ENCODE measurements at places on chromosomes 2 and 18.
A peak's percentile ranks its signal among the peaks of the same experiment; 100 is the strongest.

DNA sequence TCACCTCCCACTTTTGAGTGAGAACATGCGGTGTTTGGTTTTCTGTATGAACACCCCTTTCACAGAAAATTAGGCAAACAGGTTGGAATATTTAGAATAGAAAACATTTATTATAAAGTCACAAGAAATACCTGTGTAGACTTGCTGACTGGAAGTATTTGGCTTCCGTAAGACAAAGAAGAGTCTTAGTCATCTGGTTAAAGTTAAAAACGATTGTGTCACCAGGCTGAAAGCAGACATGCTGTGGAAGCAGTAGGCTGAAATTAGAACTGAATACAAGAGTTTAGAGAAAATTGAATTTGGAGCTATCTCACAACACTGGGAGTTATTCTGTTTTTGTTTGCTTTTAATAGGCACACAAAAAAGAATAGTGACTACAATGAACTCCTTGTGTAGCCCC is 16.2 kb upstream of the CLASP1 start:
- no peak for DNase-seq

GRCh38 chr18:9771261-9771976 is 63.3 kb downstream of the RAB31 start:
- peak; percentile 44 for DNase-seq

- no peak for DNase-seq
Measured at GRCh38 chr2:121435790-121436189, 94.9 kb upstream of the RNU4ATAC start.

GRCh38 chr18:51195451-51196117 is 1.9 kb downstream of the MEX3C start:
- DNase-seq = no peak

- DNase-seq = no peak
Measured at GRCh38 chr2:29201979-29202378, 86.8 kb downstream of the CLIP4 start.

Data from CD8-positive, alpha-beta T cell (primary cell).